Glomerular endothelial cell (primary cell): ENCODE measurements at places on chromosomes 6 and 20. TPM values are rescaled to one million over a fixed set of nuclear protein-coding genes. Genes with fewer than 3 reads are reported as not detected.

PM20D2 gene
- 6.8 and 12.4 TPM in 2 replicates for total RNA-seq

GRCh38 chr6:118740372-118740771 lies 89.0 kb upstream of the CEP85L start:
- no peak for DNase-seq

DNA sequence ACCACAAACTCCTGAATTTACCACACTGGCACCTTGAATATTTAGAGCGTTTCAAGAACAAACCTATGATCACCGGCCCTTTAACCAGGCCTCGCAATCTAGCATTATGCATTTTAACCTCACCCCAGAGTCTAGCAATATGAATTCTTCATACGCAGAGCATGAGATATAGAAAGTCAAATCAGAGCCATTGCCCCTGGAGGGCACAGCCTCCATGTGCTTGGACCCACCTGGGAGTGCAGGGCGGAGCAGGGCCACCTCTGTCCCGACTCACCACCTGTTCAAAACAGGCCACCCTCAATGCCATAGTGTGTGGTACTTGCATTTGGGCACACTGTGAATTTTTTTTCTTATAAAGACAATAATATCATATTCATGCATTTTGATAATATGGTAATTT lies 19.5 kb upstream of the AFDN start:
- DNase-seq, result no peak

DNA sequence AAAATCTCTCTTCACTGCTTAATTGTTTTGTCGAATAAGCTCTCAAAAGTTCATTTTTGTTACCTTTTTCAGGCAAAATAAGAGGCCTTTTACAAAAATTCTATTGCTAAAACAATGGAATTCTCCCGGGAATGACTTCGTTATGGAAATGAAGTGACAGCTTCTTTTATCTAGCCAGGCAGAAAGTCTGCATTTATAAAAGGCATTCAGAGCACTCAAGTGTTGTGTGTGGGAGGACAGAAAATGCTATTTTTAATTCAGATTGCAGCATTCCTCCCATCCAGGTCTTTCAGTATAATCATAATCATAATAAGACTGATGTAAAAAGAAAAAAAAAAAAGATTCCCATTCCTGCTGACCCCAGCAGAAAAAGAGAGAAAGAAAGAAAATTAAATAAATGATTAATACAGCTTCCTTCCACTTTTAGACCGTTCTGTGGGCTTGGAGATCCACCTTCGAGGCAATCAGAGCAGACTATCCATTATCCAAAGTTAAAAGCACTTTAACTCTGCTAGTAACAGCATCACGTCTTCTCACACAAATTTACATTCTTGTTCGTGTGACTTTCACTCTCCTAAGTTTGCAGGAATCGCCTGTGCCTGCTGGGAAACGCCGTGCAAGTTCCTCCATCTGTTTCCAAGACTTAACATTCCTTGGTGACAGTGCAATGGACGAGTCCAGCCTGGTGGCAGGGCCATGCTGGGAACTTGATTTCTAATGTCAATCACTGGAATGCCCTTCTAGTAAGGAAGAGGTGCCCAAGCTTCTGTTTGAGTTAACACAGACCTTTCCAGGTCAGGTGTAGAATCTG lies 258.8 kb downstream of the GMPR start:
- no peak for DNase-seq

MTFR2 gene
- total RNA-seq, result 5.2 and 6.4 TPM in 2 replicates

BNIP5 gene
- not detected in 2 replicates for total RNA-seq

DNA sequence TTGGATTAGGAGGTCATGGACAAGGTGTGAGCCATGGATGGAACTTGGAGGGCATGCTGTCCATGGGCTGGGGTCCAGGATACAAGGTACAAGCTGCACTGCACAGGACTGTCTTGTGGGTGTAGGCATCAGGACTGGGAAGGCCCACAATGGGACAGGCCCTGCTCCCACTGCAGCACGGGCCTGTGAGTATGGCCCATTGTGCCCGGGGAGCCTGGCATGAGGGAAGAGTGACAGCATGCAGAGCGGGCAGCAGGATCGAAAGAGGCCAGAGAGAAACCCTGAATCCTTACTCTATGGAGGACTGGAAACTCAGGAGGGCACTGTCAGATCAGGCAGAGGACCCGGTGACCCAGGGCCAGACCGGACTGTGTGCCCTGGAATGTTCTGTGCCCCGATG lies 211.3 kb downstream of the PREX1 start:
- DNase-seq, result no peak

GRCh38 chr6:143060806-143061596 lies at the start of gene AIG1:
Gene AIG1 (plus strand): TSS chr6:143060889. CDS start chr6:143060926, 37 bp downstream.
- DNase-seq, result no peak

- no peak for DNase-seq
Observed at GRCh38 chr20:34506480-34506879, 9.7 kb upstream of the DYNLRB1 start.

TRIM26 gene
- 39.7 and 44.9 TPM in 2 replicates for total RNA-seq

GRCh38 chr6:144279484-144280150 lies 5.5 kb upstream of the UTRN start:
- DNase-seq, result no peak

DNA sequence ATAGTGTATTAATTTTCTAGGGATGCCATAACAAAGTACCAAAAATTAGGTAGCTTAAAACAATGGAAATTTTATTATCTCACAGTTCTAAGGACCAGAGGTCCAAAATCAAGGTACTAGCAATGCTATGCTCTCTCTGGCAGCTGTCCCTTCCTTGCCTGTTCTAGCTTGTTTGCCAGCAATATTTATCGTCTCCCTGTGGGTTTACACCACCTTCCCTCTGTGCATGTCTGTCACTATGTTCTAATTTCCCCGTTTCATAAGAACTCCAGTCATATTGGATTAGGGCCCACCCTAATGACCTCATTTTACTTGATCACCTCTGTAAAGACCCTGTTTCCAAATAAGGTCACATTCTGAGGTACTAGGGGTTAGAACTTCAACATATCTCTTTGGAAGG lies 217.2 kb downstream of the IBTK start:
- no peak for DNase-seq

- DNase-seq, result no peak
Observed at GRCh38 chr6:120378582-120379220, 955.6 kb downstream of the TBC1D32 start.

DNA sequence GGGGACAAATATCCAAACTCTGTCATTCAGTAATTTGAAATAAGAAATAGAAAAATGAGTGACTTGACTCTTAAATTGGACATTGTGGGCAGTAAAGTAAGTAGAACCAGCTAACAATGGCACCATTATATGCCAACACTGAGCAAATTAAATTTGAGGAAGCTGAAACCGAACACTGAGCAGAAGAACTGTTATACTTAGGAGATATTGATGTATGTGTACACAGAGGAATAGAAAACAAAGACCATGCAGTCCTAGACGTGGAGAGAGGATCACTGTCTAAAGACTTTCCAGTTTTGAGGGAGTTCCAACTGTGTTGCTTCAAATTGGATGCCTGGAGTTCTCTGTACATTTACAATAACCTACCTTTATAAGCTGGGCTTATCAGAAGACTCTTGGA lies 427.0 kb upstream of the EYS start:
- DNase-seq, result no peak

- DNase-seq, result no peak
Observed at GRCh38 chr6:33904050-33904746, 100.4 kb upstream of the MLN start.

OR12D1 gene
- total RNA-seq, result not detected in 2 replicates

- no peak for DNase-seq
Observed at GRCh38 chr20:45010399-45010828, 44.1 kb downstream of the STK4 start.

DNA sequence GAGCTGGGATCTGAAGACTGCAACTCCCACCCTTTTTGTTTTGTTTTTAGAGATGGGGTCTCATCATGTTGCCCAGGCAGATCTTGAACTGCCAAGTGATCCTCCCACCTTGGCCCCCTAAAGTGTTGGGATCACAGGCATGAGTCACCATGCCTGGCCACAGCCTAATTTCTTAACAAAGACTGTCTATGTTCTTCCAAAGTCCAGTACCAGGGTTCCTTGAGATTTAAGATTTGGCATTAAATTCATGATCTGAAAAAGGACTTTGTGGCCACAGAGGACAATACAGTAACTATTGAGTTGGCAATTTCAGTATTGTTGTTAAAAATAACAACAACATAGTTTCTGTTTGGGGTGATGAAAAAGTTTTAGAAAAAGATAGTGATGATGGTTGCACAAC lies 28.7 kb upstream of the BEND3 start:
- DNase-seq, result no peak

DNA sequence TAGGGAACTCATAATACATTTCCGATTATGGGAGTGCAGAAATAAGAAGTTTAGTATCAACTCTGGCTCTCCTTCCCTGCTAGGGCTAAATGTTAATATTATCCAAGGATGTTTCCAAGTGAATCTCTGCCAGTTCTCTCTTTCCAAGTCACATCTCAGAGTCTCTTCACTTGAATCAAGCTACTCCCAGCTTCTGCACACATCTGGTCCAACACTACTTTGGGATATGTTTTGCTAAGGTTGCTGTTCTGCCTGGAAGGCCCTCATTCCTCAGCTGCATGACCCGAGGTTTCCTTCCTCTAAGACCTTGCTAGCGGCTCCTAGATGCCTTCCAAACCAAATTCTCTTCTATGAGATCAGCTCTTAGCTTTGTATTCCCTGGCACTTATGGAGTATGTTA lies 331.8 kb downstream of the GJA1 start:
- DNase-seq, result no peak

GRCh38 chr6:147337921-147338320 lies 133.7 kb downstream of the STXBP5 start:
- DNase-seq, result no peak

DNA sequence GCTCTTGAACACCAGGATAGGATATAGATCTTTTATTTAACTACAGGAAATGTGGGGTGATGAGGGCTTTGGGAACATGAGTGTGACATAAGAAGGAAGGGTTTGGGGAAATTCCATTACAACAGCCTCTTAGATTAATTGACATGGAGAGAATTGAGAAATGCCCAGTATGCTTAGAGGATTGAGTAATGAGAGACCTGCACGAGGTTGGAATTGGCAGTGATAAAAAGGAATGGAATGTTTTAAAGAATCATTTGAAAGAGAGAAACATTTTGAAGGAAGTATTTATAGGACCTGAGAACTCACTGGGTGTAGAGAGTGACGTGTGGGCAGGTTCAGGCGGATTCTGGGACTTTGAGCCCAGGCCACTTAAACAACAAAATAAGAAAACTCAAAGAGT lies 227.0 kb downstream of the BMP2 start:
- DNase-seq, result no peak

GRCh38 chr6:89037141-89037900 lies 43.2 kb upstream of the PNRC1 start:
- no peak for DNase-seq

DNA sequence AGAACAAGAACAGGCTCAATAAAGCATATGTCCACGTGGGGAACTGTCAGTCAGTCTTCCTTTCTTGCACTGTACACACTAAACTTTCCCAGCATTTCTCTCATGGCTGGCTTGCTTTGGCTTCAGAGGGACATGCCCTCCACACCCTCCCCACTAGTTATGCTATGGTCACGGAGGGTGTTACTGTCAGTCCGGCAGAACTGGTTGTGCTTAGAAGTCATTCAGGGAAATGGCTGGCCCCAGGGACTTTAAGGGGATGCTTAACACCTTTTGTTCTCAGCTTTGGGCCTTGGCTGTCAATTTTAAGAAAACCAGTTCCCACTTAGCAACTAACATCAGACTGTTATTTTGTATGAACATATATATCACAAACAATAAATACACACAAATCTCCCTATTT lies 55.1 kb downstream of the ELOVL5 start:
- no peak for DNase-seq

DNA sequence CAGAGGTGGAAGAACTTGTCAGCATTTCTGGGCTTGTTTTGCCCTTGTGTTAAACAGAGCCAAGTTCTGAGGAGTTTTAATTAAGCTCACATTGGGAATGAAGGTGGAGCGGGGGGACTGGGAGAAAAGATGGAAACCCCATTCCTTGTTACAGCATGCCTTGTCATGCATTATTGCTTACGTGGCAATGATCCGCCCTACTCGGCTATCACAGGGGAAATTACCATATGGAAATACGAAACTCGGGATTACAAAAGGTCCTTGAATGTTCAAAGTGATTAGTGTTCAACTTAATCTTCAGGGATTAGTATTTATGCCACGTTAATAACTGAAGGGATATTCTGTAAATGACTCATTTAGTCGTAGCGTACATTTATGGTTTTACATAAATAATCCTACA lies 86.4 kb downstream of the MAP3K7 start:
- DNase-seq, result no peak

DNA sequence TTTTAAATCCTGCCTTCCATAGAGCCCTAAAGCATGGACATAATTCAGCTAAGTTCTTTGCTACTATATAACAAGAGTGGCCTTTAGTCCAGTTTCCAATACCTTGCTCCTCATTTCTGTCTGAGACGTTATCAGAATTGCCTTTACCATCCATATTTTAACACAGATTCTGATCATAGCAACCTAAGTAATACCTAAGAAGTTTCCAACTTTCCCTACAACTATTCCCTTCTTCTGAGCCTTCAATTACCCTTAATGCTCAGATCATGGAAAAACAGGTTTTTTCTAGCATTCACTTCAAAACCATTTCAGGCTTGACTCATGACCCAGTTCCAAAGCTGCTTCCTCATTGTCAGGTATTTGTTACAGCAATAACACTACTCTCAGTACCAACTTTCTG lies 367.1 kb downstream of the C6orf118 start:
- DNase-seq, result no peak

FRK gene
- total RNA-seq, result 0.06 and 0.53 TPM in 2 replicates

GRCh38 chr20:22106308-22106938 lies 401.0 kb downstream of the PAX1 start:
- no peak for DNase-seq

HLA-A gene
- 625 and 1,826 TPM in 2 replicates for total RNA-seq

- DNase-seq, result no peak
Observed at GRCh38 chr20:19121463-19121862, 91.0 kb upstream of the SLC24A3 start.

GRCh38 chr6:70234561-70235236 lies 68.2 kb downstream of the COL9A1 start:
- no peak for DNase-seq

HLA-DPB1 gene
- total RNA-seq, result 2.4 and 8.0 TPM in 2 replicates

GRCh38 chr20:51660672-51661608 lies 107.2 kb downstream of the ATP9A start:
- peak; percentile 84 for DNase-seq

DDX43 gene
- total RNA-seq, result 1.2 TPM in 1 of 2 replicates, not detected in the other

ANKRD66 gene
- total RNA-seq, result not detected in 2 replicates

GRCh38 chr20:7257692-7258466 lies 490.4 kb downstream of the BMP2 start:
- no peak for DNase-seq

- peak; percentile 94 for DNase-seq
Observed at GRCh38 chr6:22141241-22141745, 155.5 kb downstream of the PRL start.

DNA sequence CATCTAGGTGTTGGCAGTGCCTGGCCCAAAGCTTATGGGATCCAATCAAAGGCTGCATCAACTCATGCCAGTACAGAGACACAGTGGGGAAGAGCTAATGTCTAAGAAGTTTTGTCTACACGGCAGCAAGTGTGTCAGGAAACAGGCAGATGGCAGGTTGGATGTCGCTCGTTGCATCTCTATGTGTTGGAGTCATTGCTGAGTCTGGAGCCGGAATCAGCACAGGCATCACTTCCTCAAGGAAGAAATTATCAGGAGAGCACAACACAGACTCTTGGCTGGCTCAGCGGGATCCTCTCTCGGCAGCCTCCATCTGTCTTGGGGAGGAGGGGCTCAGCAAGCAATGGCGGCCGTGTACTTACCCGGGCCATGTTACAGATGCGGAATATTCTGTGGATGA lies 467.2 kb upstream of the CHD6 start:
- DNase-seq, result no peak
